SW480 (cell line): ENCODE measurements at places on chromosomes 4 and X.

DNA sequence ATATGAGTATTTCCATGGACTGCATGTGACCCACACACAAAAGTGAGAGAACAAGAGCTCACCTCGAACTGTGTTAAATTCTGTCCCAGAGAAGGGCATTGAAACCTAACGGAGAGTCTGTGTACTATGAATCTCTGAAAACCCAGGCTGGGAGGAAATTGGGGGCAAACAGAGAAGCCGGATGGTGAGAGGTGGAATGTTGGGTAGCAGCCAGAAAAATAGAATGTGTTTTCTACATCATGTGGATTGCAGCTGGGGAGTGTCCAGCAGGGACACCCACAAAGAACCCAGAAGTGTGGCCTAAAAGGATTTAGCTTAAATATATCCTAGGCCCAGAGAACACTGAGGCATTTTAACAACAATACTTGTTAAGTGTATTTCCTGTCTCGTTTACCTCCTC is 38.6 kb downstream of the MND1 start:
- no peak for DNase-seq

DNA sequence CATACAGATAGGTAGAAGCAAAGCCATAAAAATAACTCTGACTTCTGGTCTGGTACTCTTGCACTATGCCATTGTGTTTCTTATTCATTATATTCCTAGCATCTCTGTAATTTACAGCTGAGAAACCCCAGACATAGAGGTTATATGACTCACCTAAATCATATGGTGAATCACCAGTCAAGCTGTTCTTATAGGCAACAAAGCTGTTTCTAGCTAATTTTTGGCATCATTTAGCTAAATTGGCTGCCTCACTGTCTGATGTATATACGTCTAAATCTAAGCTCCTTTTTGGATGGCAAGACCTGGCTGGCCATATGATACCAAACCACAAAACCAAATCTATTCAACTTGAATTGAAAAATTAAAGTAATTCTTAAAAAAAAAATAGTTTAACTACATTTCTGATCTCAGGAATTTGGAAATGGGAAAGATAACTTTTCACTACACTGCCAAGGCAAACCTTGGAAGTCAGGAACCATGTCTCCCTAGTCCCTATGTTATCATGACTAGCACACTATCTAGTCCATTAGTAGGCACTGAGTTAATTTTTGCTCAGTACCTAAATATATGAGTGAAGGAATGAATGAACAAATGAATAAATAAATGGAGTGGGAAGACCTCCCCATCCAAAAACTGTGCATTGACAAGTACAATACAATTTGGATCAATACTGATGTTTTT is 41.3 kb upstream of the STAG2 start:
- peak; percentile 37 for DNase-seq

DNA sequence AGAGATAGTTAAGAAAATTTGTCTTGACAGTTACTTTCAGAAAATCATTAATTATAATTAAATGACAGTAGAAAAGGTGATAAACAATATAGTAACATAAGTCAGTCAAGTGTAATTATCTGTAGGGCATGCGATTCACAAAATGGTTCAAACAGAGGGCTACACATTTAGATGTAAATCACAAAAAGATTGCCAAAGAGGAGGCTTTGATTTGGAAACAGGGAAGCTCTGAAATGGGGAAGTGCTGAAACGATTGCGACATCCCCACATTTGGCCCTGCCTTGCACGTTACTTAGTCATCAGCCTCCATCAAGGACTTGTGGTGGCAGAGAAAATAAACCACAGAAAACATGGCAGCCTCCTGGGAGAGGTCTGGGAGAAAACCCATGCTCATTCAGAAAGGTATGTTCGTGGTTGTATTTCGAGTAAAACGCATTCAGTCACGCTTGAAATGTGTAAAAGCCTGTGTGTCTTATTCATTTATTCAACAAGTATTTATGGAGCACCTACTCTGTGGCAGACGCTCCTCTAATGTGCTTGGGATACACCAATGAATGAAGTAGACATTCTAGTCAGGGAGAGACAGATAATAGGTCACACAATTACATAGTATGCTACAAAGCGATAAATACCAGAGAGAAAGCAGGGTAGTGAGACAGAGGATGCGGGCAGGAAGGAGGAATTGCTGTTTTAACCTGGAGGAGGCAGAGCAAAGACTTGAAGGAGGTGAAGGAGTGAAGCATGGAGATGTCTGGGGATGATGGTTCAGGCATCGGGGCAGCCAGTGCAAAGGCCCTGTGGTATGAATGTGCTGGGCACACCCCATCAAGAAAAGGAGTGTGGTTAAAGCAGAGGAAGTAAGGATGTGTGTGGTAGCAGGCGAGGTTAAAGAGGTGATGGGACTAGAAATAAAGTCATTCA is 7.8 kb downstream of the RBM47 start:
- DNase-seq = peak; percentile 80

DNA sequence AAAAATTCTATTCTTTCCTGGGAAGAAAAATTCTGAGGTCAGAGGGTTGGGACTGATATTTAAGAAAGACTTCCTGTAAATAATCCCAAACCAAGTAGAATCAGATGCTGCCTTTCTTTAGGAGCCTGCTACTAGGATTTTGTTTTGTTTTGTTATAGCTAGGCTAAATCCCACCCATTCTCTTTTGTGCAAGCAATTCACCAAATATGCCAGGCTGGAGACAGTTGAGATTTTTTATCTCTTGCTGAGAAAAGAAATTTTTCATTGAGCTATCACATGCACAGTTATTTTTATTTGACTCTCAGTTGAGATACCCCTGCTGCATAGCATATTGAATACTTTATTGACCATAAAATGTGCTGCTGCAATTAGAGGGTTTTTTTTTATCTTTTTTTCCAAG is 196.0 kb downstream of the KCNIP4 start:
- no peak for DNase-seq

- no peak for DNase-seq
These were observed 62.5 kb downstream of the KIAA0232 start for GRCh38 chr4:6845027-6845426.

DNA sequence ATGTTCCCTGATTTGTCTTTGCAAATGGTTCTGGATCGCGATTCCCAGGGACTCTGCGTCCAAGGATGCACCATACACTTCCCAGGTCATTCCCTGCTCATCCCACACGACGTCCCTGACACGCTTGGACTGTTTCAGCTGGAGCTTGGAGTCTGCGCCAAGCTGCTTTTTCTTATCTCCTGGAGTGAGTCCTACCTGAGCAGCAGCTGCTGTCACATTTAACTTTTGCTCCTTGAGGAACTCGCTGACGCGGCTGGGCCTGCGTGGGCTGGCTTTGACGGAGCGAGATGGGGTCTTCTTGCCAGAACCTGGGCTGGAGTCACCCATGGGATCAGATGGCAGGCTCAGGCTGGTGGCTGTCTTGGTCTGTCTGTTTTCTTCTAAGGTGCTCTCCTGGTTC is 59.6 kb downstream of the GPRIN3 start:
- no peak for DNase-seq
